ENCODE measurements at places on chromosomes 2 and 18. TPM values are rescaled to one million over a fixed set of nuclear protein-coding genes. Genes with fewer than 3 reads are reported as not detected.

RHBDD1 gene
- total RNA-seq = 30.3 TPM

DNA sequence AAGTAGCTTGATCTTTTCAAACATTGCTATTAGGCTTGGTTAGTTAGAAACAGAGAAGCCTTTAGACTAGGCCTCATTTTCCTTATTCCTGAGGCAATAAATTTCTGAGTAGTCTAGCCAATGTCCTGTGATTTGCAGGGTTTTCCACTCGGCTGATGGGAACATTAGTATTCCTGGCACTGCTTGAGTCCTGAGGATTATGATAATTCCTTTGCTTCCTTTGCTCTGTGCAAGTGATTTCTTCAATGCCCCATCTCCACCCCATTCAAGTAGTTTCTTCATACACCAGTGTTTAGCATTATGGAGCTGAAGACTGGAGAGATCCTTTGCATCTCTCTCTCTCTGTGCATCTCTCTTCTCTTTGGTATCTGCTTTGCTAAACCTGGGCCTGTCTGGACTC lies 14.3 kb upstream of the SLC4A10 start:
- H3K36me3 ChIP-seq = no peaks in the 10 kb centered on the region
- H3K4me3 ChIP-seq = no peak overlapping the region
- no peaks in the 10 kb centered on the region for H3K4me1 ChIP-seq
- H3K27me3 ChIP-seq = no peaks in the 10 kb centered on the region
- no peak overlapping the region for H3K27ac ChIP-seq

GRCh38 chr2:31413025-31413424 lies 1.5 kb downstream of the XDH start:
- H3K4me3 ChIP-seq = no peak overlapping the region
- H3K36me3 ChIP-seq = no peaks in the 10 kb centered on the region
- no peaks in the 10 kb centered on the region for H3K4me1 ChIP-seq
- no peaks in the 10 kb centered on the region for H3K27me3 ChIP-seq

- H3K36me3 ChIP-seq = no peaks in the 10 kb centered on the region
- peaks cover 7% of the 10 kb centered on the region for H3K4me1 ChIP-seq
- no peak overlapping the region for H3K4me3 ChIP-seq
- peak overlapping the region; percentile 35 for H3K27ac ChIP-seq
- no peak for DNase-seq
- no peaks in the 10 kb centered on the region for H3K27me3 ChIP-seq
These were observed 232.9 kb upstream of the STK17B start for GRCh38 chr2:196404276-196404675.

GRCh38 chr2:10079266-10079869 lies 843 bp downstream of the CYS1 start:
- H3K27ac ChIP-seq = peak overlapping the region; percentile 87
- H3K4me3 ChIP-seq = peak overlapping the region; percentile 55
- H3K4me1 ChIP-seq = peaks cover 22% of the 10 kb centered on the region
- H3K27me3 ChIP-seq = no peaks in the 10 kb centered on the region
- H3K36me3 ChIP-seq = no peaks in the 10 kb centered on the region
- DNase-seq = no peak

DNA sequence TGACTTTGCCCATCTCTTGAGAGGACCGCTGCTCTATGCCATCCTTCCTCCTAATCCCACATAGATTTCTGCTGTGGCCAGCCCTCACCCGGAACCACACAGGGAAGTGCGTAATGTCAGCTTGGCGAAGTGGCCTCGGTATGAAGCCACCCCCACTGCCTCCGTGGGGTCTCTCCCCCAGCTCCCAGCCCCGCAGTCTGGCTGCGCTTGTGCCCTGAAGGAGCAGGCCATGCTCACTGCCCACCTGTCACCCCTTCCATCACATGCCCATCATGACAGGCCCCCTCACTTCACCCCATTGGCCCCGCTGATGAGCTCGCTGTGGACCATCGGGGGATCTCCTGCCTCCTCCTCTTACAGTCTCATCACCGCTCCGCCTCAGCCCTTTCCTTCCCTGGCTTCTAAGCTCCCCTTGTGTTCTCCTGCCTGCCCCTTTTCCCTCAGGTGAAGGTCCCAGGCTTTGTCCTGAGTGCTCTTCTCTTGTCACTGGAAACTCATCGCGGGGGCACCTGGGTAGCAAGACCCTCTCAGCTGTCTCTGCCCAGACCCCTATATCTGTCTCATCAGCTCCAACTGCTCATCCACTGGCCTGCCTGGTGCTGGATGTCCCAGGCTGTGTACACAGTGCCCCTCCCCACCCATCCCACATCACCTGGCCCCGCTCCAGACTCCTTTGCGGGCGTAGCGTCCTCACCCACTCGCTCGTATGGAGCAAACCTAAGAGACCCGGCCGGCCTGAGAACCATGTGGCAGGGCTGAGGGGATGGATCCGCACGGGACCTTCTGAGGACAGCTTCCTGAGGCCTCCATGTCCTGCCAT lies 81.7 kb downstream of the GLI2 start:
- H3K27me3 ChIP-seq = no peaks in the 10 kb centered on the region
- H3K36me3 ChIP-seq = no peaks in the 10 kb centered on the region
- DNase-seq = no peak
- no peaks in the 10 kb centered on the region for H3K4me1 ChIP-seq

- no peaks in the 10 kb centered on the region for H3K4me1 ChIP-seq
- no peak overlapping the region for H3K4me3 ChIP-seq
- no peaks in the 10 kb centered on the region for H3K36me3 ChIP-seq
- no peaks in the 10 kb centered on the region for H3K27me3 ChIP-seq
These were observed 87.6 kb downstream of the RBBP8 start for GRCh38 chr18:23020555-23021294.

GREB1L gene
- 12.4 TPM for total RNA-seq

PLB1 gene
- 1.4 TPM for total RNA-seq

OTOF gene
- total RNA-seq = 0.10 TPM

DNA sequence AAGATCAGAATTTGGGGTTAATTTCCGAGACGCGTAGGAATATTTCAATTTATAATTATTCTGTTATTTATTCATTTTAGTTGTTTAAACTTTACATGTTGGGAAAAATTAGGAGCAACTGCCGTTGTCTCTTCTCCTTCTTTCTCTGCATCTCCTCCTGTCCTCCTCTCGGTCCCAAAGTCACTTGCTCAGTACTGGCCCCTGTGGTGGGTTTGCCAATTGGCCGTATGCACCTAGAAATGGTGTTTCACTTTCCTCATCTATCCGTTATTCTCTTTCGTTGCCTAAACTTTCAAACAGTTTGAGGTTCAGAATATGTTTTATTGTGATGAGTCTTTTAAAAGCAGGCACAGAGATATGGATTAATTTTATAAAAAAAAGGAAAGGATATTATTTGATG lies 517.9 kb downstream of the PLCL1 start:
- H3K27me3 ChIP-seq = peaks cover 17% of the 10 kb centered on the region
- H3K4me3 ChIP-seq = no peak overlapping the region
- H3K36me3 ChIP-seq = no peaks in the 10 kb centered on the region
- no peak overlapping the region for H3K27ac ChIP-seq
- H3K4me1 ChIP-seq = no peaks in the 10 kb centered on the region

- H3K27me3 ChIP-seq = no peaks in the 10 kb centered on the region
- peaks cover 66% of the 10 kb centered on the region for H3K4me1 ChIP-seq
- no peak overlapping the region for H3K4me3 ChIP-seq
- no peak overlapping the region for H3K27ac ChIP-seq
- H3K36me3 ChIP-seq = no peaks in the 10 kb centered on the region
These were observed 14.9 kb downstream of the ITGA6 start for GRCh38 chr2:172442072-172442895.

SKOR2 gene
- total RNA-seq = not detected

DNA sequence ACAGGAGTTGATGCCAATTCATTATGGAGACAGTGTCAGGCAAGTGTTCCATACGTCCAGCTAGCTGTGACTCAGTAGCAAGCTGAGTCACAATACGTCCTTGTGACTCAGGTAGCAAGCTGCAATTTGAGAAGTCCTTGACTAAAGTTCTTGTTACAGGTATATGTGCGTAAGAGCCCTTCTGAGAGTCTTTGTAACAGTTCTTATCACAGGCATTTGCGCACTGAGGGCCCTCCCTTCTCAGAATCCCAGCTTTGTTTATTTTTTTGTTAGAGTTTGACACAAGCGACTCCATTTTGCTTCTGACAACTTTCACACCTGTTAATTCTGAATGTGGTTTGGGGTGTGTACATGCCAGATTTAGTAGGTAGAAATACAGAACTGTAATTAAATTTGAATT lies 20.1 kb upstream of the ACMSD start:
- no peak overlapping the region for H3K27ac ChIP-seq
- H3K36me3 ChIP-seq = no peaks in the 10 kb centered on the region
- no peaks in the 10 kb centered on the region for H3K4me1 ChIP-seq
- no peak for DNase-seq
- H3K27me3 ChIP-seq = no peaks in the 10 kb centered on the region

- no peak overlapping the region for H3K4me3 ChIP-seq
- peaks cover 49% of the 10 kb centered on the region for H3K4me1 ChIP-seq
- DNase-seq = no peak
- no peaks in the 10 kb centered on the region for H3K36me3 ChIP-seq
These were observed 146.1 kb upstream of the DLX2 start for GRCh38 chr2:172248785-172249187.

GRCh38 chr2:79432731-79433146 lies 80.1 kb upstream of the CTNNA2 start:
- H3K27ac ChIP-seq = no peak overlapping the region
- no peaks in the 10 kb centered on the region for H3K36me3 ChIP-seq
- H3K27me3 ChIP-seq = no peaks in the 10 kb centered on the region
- no peak for DNase-seq

GRB14 gene
- 16.8 TPM for total RNA-seq

MAPRE3 gene
- total RNA-seq = 56.4 TPM

- H3K36me3 ChIP-seq = no peaks in the 10 kb centered on the region
- no peak overlapping the region for H3K4me3 ChIP-seq
These were observed 1155.4 kb downstream of the BCL11A start for GRCh38 chr2:59398081-59398480.

GRCh38 chr2:162967147-162967546 lies 128.6 kb upstream of the KCNH7 start:
- H3K36me3 ChIP-seq = no peaks in the 10 kb centered on the region
- no peak for DNase-seq

POTEI gene
- not detected for total RNA-seq

DNA sequence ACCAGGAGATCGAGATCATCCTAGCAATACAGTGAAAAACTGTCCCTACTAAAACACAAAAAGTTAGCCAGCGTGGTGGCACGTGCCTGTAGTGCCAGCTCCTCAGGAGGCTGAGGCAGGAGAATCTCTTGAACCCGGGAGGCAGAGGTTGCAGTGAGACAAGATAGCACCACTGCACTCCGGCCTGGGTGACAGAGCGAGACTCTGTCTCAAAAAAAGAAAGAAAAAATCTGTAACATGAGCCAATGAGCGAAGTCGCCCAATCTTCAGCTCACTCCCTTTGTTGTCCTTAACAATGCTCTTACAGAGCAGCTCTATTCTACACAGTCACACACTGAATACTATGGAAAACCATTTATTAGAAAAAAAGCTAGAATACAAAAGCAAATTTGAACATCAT lies 22.0 kb downstream of the FAM98A start:
- no peak overlapping the region for H3K4me3 ChIP-seq
- H3K27ac ChIP-seq = no peak overlapping the region
- DNase-seq = no peak
- no peaks in the 10 kb centered on the region for H3K27me3 ChIP-seq
- no peaks in the 10 kb centered on the region for H3K36me3 ChIP-seq

DNA sequence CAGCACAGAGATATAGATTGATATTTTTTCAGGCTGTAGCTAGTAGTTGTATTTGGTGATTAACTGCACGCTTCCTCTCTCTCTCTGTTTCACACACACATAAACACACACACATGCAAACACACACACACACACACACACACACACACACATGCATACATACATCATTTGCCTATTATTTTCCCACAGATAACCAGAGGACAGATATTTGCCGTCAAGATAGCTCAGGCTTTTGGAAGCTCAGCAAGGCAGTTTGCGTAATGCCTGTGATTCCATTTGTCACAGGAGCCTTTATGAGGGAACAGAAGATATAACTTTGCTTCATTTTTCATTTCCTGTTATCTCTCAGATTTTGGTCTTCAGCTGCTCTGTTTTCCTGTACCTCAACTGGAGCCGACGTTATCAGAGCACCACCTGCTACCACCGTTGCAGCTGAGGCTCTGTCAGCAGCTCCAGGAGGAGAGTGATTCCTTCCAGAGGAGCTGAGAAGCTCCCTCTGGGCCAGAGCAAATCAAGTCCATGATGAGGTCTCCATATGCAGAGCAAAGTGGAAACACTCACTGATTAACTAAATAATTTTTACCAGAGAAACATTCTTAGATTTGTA lies 341.9 kb upstream of the PIK3C3 start:
- H3K4me3 ChIP-seq = no peak overlapping the region
- no peak overlapping the region for H3K27ac ChIP-seq
- no peaks in the 10 kb centered on the region for H3K36me3 ChIP-seq
- H3K4me1 ChIP-seq = no peaks in the 10 kb centered on the region
- DNase-seq = no peak
- no peaks in the 10 kb centered on the region for H3K27me3 ChIP-seq

REEP1 gene
- total RNA-seq = 30.5 TPM

- DNase-seq = no peak
- peaks cover 46% of the 10 kb centered on the region for H3K4me1 ChIP-seq
- peak overlapping the region; percentile 32 for H3K4me3 ChIP-seq
- H3K36me3 ChIP-seq = no peaks in the 10 kb centered on the region
- no peak overlapping the region for H3K27ac ChIP-seq
- peaks cover 94% of the 10 kb centered on the region for H3K27me3 ChIP-seq
These were observed 6.6 kb downstream of the GAD1 start for GRCh38 chr2:170823088-170823897.

DNA sequence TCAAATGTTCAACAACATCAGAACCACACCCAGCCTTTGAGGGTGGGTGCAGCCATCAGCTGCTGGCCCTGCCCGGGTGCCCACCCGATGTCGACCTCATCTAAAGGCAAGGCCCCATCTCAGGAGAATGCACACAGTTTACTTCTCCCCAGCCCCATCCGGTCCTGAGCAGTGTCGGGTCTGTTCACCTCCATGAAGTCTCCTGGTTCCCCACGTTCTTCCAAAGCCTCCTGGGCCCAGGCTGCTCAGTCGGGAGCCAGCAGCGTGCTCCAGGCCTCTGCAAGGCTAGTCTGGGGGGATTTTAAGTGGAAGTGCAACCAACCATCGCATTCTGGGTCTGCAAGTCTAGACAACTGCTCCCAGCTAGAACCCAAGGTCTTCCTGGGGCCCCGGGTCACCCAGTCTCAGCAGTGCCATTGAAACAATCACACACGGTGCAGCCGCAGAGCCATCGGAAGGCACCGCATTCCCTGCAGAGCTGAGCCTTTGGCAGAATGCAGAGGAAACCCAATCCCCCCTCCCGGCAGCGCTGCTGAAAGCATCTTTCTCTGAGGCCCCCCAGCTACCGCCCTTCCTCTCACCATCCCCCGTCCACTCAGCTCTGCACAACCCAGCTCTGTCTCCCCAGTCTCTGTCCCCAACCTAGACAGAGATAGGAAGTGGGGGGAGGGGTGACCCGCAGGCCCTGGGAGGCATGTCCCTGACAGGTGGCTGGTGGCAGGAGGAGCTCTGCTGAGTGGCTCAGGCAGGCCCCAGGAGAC lies 8.5 kb downstream of the ESPNL start:
- H3K4me1 ChIP-seq = no peaks in the 10 kb centered on the region
- DNase-seq = no peak
- no peak overlapping the region for H3K4me3 ChIP-seq
- no peaks in the 10 kb centered on the region for H3K27me3 ChIP-seq
- H3K36me3 ChIP-seq = no peaks in the 10 kb centered on the region
- H3K27ac ChIP-seq = no peak overlapping the region

GRCh38 chr2:131724019-131724418 lies 196.3 kb downstream of the CCDC74A start:
- no peak overlapping the region for H3K27ac ChIP-seq
- H3K27me3 ChIP-seq = no peaks in the 10 kb centered on the region
- H3K36me3 ChIP-seq = no peaks in the 10 kb centered on the region
- H3K4me3 ChIP-seq = peak overlapping the region; percentile 14

LIMS4 gene
- 5.5 TPM for total RNA-seq

All from heart right ventricle (tissue), 16 donors.